Activated CD4-positive, alpha-beta T cell treated with anti-CD3 and anti-CD28 coated beads for 48 hours (primary cell): ENCODE measurements at places on chromosomes 7 and 10.

DNA sequence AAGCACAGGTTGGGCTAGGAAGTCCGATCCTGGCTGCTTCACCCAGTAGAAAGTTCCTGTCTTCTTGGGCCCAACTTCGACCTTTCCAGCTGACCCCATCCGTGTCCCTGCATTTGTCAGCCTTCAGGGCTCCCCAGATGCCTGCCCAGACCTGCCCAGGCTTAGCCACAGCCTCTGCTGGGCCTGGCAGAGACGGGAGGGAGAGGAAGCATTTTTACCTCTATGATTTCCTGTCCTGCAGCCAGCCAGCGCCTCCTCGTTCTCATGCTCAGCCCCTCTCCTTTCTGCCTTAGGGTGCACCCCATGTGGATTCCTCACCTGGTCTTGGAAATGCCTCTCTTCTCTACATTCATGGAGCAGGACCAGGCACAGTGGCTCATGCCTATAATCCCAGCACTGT lies 3.7 kb downstream of the METTL27 start:
- no peak for DNase-seq

GRCh38 chr7:94655126-94655847 lies 646 bp downstream of the SGCE start:
- DNase-seq, result no peak

GRCh38 chr10:13651969-13652720 lies 65.4 kb downstream of the PRPF18 start:
- DNase-seq, result peak; percentile 32

- DNase-seq, result peak; percentile 30
These were observed 221.7 kb downstream of the PHTF2 start for GRCh38 chr7:78020136-78020873.

DNA sequence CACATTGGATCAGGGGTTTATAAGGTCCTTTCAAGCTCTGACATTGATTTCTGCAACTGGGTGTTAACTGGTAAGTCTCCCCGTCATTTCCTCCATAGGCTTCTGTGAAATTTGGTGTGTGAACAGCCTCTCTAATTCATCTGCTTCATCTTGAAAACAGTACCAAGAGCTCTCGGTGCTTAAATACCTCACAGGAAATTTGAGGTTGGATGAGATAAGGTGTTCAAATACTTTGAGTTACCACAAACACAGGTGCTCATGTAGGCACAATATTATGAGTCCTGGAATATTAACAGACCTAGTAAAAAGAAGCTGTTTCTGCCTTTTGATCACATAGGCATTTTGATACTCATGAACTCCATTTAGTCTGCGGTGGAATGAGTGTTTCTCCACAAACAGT lies 85.2 kb downstream of the RTKN2 start:
- peak; percentile 40 for DNase-seq

DNA sequence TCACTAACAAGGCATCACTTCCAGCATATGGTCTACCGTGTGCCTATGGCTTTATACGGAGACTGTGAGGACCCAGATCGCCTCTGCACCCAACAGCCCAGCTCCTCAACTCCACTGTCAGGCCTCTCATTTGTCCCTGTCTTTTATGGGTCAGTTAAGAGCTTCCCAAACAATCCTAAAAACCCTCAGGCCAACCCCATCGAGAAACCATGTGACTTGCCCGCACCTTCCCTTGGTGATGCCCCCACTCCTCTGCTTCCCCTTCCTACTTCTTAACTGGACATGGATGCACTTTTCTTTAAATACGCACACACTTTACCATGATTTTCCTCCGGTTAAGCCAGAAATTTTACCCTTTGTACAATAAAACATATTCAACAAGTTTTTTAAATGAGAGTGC lies 46.8 kb downstream of the BAIAP2L1 start:
- DNase-seq, result no peak

- DNase-seq, result no peak
These were observed 652.3 kb upstream of the ANKRD30A start for GRCh38 chr10:36473122-36473521.

DNA sequence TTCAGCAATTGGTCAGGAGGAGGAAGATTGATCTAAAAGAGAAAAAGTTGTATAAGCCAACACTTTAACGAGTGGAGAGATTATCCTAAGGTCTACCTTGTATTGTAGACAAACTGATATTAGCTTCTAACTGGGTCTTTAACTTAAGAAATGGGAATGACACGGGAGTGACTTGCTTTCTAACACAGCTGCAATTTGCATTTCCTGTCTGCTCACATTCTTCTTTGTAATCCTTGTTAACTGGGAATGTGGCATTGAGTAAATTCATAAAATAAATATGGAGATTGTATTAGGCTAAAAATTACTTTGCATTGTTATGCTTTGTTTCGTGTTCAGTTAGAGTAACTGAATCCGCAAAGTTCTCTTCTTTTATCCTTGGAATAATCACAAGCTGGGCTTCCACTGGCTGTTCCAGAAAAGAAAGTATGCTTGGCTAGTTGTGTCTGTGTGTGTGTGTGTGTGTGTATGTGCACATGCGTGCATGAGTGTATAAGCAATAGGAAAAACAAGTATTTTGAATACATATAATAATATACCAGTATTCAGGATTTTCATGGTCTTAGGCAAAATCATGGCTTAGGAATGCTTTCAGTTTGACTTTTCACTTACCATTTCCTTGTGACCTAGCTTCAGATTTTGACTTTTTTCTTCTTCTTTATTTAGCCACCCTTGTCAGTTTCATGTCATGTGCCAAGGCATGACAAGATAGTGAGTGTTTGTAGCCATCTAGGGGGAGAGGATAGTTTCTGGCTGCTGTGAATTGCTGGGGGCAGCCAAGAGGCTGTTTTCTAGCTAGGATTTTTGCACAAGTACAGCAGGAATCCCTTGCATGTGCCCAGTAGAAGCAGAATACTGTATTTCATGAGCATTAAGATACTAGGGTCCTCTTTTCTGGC lies 54.5 kb upstream of the FZD8 start:
- DNase-seq, result no peak
